ENCODE measurements at places on chromosomes 2 and 18.

GRCh38 chr2:231293163-231293562 lies 94.7 kb downstream of the ARMC9 start:
- no peak for DNase-seq

DNA sequence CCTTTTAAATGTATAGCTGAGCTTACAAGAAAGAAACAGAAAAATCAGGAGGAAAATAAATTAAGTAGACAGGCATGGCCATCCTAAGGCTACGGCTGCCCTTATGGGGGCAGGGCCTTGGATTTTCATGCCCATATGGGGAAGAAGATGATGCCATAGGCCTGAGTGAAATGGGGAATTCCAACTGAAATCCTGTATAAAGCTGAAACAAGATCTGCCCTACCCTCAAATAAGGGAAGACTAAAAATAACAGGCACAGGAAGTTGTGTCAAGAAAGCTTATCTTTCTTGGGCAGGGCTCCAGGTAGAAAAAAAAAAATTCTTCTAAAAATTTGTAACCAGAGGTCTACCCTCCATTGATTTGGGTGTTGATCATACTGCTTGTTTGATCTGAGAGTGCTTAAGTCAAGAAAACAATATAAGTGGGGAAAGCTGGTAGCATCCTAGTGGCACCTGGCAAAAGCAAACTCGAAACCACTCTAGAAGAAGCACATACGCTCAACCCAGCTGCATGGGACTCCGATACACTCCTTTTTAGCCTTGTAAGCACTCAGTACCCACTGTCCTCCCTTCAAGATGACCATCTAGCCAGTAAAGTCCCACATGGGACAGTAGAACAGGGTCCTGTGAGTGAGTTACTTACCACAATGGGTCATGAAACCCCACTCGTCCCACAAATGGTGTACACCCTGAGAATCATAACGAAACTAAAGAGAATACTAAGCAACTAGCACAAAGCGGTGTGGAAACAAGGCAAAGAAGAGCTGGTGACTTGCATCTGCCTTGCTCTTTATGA lies 22.3 kb downstream of the DNAH7 start:
- DNase-seq: no peak

DNA sequence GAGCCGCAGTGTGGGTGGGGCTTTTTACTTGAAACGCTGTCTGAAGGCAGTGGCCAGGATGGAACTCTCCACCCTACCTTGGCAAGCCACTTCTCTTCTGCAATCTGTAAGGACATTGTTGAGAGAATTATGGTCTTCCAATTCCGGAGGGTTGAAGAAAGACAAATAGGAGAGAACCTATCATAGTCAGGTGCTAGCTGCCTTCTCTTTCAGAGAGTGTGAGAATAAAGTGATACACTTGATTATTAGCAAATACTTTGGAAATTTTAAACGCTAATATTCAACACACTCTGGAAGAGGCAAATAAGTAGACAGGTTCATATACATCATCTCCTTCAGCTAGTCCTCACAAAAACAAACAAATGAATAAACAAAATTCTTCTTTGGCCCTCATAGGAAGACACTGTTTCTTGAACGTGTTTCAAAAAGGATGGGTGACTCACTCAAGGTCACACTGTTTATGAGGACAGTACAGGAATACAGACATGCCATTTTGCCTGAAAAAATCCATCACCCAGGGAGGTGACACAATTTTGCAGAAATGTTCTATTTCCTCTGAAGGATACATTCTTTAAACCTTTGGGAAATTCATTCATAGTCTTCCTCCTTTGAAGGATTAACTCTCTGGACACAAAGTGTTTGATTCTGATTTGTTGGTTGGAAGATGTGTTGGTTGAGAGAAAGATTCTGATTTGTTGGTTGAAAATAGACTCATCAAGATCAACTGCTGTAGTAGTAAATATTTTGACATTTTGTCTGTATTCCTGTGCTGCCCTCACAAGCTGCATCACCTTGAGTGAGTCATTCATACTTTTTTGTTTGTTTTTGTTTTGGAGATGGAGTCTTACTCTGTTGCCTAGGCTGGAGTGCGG lies 2.2 kb upstream of the IL1RN start:
- DNase-seq: no peak

GRCh38 chr2:74390606-74391005 lies 10.5 kb upstream of the DCTN1 start:
- DNase-seq: no peak

GRCh38 chr2:238203973-238204683 lies 633 bp upstream of the ILKAP start:
- DNase-seq: no peak

DNA sequence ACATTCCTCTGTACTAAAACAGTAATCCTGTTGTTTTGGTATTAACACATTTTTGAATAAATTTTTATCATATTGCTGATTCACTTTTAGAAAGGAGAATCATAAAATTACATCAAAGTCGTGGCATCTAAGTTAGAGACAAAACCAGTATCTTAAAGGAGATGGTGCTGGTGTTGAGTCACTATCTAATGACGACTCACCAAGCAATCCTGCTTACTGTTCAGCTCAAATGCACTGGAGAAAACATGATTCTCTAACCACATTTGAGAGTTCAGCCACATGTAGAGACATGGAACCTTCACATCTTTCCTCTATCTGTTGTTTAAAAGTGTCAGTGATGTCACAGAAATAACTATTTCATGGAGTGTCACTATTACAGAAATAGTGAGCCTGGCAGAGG lies 473.8 kb downstream of the TGIF1 start:
- no peak for DNase-seq

Measured in stimulated activated CD4-positive, alpha-beta T cell treated with anti-CD3 and anti-CD28 coated beads, Interleukin-1b, Interleukin-23, amount 100 ng/mL, for 1 hour (primary cell).